AG09309 (cell line): ENCODE measurements at places on chromosomes 1 and 21.

DNA sequence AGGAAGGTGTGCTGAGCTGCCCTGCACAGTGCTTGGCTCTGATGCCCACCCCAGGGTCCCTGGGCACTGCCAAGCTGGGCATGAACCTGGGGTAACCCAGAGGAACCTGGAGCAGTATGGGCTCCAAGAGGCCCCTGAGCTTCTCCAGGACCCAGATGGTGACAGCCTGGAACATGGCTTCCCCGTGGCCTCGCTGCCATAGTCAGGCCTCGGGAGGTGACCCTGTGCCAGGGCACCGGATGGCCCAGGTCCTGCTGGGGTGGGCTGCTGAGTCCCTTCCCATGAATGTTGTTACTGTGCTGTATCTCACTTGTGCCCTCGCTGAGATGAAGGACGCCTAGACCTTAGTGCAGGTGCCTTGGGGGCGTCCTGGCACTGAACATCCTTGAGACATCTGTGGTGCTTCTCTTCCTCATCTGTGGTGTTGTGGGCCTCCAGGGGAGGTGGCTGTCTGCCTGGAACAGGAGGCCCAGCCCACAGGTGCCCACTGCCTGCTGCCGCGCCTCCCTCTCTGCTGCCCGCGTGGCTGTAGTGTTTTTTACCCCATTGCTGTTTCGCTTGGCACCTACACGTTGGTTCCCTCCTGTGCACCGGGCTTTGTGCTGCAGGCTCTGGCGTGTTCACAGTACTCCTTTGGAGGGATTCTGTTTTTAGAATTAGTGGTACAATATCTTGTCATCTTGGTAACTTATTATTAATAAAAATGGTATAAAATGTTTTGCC lies 160.3 kb downstream of the PCBP3 start:
- DNase-seq, result no peak

DNA sequence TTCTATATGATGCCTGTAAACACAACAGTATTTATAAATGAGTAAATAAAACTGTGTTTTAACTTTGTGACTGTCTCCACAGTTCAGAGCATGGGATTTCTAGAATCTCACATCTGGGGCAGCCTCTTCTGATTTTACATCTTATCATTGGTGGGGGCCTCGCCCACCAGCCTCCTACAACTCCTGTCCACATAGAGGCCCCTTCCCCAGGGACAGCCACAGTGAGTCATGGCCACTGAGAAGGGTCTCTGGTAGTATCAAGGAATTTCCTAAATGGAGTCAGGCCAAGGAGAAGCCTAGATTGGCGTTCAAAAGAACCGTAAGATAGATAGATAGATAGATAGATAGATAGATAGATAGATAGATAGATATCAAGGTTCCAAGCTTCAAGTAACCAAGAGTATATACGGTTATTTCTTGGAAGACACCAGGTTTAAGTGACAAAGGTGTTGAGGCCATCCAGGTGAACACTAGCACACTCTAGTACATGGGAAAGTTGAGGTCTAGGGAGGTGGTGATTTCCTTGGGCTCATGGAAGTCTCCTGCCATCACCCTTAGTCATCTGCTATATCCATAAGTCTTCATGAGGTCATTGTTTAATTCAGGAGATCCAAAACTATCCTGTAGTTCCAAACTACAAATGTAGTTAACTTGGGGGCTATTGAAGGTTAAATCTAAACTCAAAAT lies 121.6 kb downstream of the SYT2 start:
- no peak for DNase-seq

DNA sequence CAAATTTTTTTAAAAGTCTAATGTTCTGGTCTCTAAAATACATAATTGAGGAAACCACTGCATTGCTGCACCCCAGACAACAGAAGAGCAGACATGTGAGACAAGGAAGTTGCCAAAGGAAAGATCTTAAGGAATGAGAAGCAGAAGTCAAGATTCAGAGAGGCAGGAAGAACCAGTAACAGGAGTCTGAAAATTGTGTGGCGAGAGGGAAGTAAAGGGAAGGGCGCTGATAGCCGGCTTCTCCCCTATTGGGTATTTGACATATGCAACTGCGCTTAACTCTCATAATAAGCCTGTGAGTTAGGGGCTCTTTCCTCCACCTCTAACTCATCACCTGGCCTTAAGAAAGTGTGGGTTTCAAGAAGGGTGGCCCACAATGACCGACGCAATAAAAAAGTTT lies 21.9 kb upstream of the KIF14 start:
- DNase-seq, result no peak

DNA sequence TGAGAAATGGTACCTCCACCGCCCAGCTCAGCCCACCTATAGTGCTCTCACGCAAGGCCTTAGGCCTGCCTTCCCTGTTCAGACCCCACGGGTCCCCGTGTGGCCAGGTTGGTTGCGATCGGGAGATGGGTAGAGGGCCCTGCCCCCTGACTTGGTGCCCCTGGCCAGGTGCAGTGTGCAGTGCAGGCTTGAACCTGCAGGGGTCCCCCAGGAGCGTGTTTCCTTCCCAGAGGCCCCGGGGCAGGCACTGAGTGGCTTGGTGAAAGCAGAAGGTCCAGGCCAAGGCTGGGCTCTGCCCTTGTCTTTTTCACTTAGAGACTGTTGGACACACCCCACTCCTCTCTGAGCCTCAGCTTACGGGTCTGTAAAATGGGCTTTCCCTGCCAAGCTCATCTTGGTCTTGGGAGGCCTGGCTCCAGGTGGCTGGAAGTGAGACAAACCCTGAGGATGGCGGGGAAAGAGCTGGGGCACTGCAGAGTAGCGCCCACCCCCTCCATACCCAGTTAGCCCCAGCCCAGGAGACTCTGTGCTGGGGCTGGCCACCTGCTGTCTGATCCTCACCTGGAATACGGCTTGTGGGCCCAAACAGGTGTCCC lies 9.3 kb upstream of the HES5 start:
- DNase-seq, result no peak

DNA sequence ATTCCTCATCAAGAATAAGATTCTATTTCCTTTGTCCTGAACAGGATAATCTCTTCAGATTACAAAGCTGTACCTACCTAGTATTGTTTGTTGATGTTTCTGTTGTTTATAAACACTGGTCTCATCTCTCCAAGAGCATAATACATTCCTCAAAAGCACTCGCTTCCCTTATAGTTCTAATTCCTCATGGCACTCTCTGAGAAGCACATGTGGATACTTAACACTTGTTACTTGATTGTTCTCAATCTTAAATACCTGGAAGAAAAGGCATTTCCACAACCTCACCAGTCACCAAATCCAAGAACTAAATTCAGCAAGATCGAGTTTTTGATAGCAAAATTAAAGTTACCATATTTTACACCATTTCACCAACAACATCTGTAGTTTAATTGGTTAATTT lies 145.9 kb upstream of the DUSP10 start:
- DNase-seq, result no peak

- DNase-seq, result no peak
Measured at GRCh38 chr1:223319398-223319797, 44.6 kb downstream of the SUSD4 start.

GRCh38 chr1:21654209-21654608 lies 14.9 kb downstream of the RAP1GAP start:
- DNase-seq, result no peak

DNA sequence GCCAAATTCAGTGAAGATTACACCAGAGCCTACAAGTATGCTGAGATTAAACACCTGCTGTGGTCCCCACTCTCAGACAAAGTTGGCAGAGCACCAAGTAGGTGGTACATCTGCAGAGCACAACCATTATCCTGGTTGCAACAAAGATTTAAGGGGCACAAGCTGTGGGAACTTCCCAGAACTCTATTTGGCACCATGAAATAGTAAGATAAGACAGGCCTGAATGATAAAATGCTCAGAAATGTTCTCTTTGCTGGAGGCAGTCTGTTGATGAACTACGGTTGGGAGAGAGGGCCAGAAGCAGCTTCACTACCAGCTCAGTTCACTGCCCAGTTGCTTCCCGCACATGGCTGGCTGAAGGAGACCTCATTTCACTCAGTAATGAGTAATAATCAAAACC lies 19.9 kb downstream of the RPL5 start:
- no peak for DNase-seq

DNA sequence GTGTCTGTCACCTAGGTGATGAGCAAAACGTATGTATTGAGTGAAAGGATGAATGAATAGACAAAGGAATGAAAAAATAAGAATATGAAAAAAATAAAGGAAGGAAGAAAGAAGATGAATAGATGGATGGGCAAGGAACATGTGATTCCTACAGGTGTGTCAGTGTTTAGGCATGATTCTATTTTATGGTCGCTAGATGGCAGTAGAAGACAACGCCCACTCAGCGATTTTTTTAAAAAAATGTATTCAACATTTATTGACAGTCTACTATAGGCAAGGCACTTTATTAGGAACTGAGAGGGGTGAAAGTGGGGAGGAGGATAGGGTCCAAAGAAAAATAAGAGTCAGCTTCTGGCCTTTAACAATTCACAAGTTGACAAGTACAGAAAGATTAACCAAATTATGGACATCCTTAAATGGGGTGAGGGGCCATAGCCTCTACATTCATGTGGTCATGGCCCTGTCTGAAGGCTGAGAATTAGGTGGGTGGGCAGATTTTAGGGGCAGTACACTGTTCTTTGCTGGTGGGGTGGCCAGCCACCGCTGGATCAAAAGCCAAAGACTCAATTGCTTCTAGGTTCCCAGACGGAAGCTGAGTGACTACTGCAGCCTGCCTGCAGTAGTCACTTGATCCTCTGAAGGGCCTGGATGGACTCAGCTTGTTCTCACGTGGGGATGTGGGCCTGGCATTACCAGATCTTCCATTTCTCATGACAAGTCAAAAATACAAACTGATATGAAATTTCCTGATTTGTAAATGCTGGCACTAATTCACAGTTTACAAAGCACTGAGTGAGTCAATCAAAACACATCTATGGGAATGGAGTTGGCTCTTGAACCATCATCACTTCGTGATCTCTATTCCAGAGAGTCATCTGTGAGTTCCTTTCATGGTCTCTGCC lies 83.9 kb downstream of the FASLG start:
- DNase-seq, result no peak

DNA sequence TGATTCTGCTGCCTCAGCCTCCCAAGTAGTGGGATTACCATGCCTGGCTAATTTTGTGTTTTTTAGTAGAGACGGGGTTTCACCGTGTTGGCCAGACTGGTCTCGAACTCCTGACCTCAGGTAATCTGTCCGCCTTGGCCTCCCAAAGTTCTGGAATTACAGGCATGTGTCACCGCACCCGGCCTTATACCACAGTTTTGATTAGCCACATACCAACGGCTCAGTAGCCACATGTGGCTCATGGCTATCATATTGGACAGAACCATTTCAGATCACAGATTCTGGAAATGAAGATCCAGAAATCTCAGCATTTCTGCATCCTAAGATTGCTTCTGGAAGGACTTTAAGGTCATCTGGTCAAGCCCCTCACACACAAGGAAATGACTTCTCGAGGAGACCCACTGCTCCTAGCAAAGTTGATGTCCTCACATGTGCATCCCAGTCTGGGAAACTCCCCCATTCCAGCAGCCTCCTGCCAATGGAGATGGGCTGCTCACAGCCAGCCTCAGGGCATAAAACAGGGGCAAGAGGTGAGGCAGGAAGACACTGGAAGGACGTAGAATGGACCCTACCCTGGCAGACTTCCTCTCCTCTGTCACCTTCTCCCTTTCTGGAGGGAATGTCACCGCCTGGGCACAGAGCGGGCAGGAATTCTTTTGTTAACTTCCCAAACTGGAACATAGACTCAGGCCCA lies 17.5 kb upstream of the CITED4 start:
- no peak for DNase-seq

DNA sequence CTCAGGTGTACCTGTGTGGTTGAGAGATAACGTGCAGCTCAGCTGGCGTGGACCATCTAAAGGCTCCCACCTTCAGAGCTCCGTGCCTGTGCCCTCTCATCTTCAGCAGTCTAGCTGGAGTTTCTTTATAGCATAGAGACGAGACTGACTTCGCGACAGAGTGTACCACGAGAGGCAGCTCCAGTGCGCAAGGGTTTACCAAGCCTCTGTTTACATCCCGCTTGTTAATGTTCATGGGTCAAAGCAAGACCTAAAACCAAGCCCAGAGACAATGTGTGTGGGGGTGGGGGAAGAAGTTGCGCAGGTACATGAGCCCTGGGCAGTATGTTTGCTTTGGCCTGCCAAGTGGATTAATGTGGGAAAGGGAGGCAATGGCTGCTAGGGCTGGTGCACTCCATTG lies 15.6 kb downstream of the RHOU start:
- no peak for DNase-seq

DNA sequence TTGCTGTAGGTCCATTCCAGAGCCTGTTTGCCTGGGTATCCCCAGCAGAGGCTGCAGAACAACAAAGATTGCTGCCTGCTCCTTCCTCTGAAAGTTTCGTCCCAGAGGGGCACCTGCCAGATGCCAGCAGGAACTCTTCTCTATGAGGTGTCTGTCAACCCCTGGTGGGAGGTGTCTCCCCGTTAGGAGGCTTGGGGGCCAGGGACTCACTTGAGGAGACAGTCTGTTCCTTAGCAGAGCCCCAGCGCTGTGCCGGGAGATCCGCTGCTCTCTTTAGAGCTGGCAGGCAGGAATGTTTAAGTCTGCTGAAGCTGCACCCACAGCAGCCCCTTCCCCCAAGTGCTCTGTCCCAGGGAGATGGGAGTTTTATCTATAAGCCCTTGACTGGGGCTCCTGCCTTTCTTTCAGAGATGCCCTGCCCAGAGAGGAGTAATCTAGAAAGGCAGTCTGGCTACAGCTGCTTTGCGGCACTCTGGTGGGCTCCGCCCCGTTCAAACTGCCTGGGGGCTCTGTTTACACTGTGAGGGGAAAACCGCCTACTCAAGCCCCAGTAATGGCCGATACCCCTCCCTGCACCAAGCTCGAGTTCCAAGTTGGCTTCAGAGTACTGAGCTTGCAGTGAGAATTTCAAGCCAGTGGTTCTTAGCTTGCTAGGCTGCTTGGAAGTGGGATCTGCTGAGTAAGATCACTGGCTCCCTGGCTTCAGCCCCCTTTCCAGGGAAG lies 8.7 kb upstream of the SLC25A24 start:
- DNase-seq, result no peak

GRCh38 chr1:228171221-228171891 lies 5.8 kb downstream of the IBA57 start:
- DNase-seq, result no peak

DNA sequence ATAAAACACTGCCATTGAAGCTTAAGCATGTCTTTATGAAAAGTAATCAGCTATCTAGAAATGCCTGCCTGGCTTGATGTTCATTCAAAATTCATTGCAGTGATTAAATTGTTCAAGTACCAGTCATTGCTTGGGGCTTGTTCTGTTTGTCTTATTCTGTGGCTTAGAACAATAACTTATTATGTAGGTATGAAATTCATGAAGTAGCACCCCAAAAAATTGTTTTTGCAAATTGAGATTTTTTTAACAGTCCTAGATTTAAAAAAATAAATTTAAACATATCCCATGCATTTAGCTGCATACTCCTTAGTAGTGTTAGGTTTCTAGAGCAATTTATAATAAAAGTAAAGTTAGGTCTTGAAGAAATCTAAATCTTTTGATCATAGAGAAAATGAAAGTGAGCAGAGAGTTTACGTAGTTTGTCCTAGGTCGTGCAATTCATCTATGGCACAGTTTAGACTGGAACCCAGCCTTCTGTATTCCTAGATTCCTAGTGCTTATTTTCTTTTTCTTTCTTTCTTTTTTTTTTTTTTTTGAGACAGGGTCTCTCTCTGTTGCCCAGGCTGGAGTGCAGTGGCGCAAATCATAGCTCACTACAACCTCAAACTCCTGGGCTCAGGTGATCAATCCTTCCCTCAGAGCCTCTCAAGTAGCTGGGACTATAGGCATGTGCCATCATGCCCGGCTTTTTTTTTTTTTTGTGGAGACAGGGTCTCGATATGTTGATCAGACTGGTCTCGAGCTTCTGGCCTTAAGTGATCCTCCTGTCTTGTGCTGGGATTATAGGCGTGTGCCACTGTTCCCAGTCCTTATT lies 9.3 kb downstream of the MIER1 start:
- no peak for DNase-seq
